Activated CD4-positive, CD25-positive, alpha-beta regulatory T cell (primary cell): ENCODE measurements at places on chromosomes 5 and 9.

DNA sequence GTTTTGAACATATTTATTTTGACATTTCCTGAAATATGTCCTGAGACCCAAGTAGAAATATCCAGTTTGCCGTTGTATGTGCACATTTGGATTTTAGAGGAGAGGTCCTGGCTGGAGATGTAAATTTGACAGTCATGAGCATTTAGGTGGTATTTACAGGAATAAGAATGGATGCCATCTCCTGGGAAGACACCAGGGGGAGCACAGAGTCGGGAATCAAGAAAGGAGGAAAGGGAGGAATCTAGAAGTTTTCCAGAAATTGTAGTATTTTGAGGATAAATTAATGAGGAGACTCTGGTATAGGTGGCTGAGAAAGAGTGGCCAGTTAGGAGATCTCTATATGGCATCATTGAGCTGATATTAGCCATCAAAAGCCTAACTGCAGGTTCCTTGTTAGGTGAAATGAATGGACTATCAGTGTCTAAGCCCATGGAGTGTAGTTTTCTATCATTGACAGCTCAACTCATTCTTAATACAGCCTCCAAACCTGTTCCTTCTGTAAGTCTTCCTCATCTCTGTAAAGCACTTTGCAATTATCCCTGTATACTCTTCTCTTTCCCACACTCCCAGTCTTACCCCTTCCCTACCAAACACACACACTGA, 7.2 kb downstream of the GAPT start:
- no peak for DNase-seq

GRCh38 chr9:31601666-31602065, 782.8 kb upstream of the ACO1 start:
- no peak for DNase-seq

GRCh38 chr5:97044052-97044451, 98.4 kb downstream of the LIX1 start:
- DNase-seq: no peak

DNA sequence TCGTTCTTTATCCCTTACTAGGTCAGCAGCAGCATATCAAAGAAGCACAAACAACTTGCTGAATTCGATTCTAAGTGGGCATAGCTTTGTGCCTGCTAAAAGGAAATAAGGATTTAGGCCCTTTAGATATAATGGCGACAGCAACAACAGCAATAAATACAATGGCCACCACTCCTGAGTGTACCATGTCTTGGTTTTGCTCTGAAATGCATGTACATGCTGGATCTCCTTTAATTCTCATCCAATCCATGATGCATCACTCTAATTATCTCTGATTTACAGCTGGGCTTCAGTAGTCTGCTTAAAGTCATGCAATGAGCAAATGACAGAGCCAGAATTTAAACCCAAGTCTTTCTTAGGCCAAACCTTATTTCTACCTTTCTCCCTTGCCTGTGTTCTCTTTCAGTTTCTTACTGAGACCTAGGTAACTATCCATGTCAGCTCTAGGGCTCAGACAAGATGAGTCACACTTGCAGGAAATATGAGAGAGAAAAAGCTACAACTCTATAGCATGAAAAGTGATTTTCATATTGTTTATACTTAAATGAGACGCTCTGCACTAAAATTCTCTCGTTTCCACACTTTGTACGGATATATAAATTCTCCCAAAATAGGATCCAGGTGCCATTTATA, 111.8 kb downstream of the HMHB1 start:
- no peak for DNase-seq

DNA sequence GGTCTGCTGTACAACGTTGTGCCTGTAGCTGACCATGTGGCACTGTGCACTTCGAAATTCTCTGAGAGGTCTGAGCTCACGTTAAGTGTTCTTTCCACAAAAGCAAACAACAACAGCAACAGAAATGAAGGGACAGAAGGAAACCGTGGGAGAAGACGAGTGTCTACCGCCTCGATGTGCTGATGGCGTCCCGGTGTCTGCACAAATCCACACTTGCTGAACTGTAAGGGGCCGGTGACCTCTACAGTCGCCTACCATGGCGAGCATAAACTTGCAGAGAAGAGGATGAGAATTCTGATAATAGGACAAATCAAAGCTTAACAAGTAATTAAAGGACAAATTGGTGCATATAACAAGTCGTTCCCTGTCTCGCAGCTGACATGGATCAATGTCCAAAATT, 114.0 kb downstream of the ADAMTS2 start:
- no peak for DNase-seq

- DNase-seq: no peak
Measured at GRCh38 chr5:168477060-168477459, 9.2 kb upstream of the RARS1 start.

GRCh38 chr9:88690628-88691027, 155.7 kb downstream of the NXNL2 start:
- DNase-seq: no peak

- no peak for DNase-seq
Measured at GRCh38 chr5:52856564-52856963, 68.8 kb downstream of the ITGA1 start.

DNA sequence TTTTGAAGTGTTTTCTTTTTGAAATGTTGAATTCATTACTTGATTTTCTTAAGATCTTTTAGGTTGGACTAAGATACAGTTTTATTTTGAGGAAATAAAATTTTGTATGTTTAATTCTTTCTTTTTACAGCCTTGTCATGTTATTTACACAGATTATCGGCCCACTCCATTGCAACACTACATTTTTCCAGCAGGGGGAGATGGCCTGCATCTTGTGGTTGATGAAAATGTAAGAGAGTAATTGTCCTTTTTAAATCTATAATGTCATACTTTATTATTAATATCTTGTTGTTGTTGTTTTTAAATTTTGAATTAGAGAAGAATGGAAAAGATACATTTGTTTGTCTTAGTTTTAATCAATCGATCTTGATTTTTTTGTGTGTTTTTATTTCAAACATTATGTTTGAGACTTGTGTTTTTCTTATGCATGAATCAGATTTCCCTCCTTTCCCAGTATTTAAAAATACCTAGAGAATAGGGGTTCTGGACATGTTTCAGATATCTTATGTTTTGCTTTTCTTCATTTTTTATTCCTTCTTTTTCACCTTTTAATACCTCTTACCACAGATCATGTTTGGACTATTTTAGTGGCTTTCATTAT, 36.7 kb downstream of the MTREX start:
- peak; percentile 59 for DNase-seq

GRCh38 chr9:94178927-94179326, 80.2 kb upstream of the ZNF169 start:
- DNase-seq: no peak

DNA sequence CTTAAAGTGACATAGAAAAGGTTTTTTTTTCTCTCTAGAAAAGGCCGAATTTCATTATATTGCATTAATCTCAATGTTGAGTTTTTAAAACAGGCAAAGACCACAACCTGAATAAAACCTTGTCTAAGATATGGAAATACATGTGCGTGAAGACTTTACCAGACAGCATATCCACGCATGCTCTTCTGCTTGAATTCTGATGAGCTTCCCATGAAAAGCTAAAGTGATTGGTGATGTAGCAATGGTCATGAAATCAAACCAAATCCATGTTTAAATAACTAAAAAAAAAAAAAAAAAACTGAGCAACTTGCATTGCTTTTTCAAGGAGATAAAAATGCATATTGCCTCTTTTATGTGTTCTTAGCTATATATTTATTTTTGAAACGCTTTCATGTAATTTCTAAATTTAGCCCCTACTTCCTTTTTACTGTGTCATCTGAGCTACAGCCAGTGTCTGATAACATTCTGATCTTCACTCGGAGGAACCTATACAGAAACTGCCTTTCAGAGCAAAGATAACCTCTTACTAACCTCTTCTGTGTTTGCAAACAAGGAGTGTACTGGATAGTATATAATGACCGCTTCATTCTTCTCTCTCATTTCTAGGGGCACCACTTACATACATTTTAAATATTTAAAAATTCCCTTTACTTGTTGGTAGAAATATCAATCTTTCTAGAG, 179.1 kb upstream of the GNA14 start:
- no peak for DNase-seq

DNA sequence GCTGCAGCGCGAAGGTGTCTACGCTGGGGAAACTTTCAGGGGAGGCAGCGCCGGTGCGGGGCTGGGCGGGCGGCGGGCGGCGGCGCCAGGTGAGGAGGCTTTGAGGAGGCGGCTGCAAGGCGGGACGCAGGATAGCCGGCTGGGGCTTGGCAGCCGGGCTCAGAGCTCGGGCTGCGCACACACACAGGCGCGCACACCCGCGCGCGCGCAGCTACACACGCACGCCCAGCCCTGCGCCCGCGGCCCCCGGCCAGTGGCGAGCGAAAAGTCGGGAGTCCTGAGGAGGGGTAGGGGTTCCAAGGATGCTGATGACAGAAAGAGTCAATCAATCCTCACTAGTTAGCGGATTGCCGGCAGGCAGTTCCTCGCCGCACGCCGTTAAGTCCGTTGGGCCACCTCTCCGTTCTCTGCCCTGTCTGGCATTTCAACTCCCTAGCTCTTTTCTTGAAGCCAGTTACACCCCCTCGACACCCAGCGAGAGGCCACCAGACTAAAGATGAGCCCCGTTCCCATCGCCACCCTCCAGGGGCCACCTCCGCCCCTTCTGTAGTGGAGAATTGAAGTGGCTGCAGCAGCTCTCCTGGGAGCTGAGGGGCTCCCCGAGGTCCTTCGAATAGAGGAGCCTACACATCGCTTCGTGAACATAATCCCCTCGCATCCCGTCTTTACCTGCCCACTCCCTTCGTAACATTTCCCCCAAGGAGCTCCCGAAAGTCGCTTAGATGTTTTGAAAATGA, 1640.3 kb upstream of the C9orf72 start:
- no peak for DNase-seq

DNA sequence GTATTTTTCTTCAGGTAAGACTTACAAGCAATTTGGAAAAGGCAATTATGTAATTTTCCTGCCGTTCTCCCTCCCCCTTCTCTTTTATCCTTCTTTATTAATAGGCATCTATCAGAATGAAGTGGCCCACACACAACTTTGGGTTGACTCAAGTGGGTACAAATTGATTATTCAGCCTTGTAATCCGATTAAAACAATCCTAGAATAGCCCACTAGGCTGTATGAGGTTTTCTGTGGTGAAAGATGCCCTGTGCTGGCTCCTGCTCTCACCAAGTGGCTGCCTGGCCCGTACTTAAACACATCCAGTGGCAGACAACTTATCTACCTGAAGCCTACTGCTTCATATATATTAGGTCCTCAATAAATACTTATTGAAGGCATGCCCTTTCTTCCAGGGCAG, 177.3 kb upstream of the C9orf72 start:
- DNase-seq: no peak

GRCh38 chr5:159133041-159133741, 33.5 kb upstream of the EBF1 start:
- no peak for DNase-seq

GRCh38 chr5:158938200-158938599, 161.5 kb downstream of the EBF1 start:
- no peak for DNase-seq
